ENCODE measurements at places on chromosomes 3 and 15.
A peak's percentile ranks its signal among the peaks of the same experiment; 100 is the strongest.

- no peak for DNase-seq
Observed at GRCh38 chr3:16477521-16477920, 36.0 kb downstream of the RFTN1 start.

GRCh38 chr15:85013785-85014184 is 32.1 kb downstream of the PDE8A start:
- DNase-seq = no peak

- DNase-seq = no peak
Observed at GRCh38 chr3:159924411-159924810, 64.2 kb upstream of the IL12A start.

DNA sequence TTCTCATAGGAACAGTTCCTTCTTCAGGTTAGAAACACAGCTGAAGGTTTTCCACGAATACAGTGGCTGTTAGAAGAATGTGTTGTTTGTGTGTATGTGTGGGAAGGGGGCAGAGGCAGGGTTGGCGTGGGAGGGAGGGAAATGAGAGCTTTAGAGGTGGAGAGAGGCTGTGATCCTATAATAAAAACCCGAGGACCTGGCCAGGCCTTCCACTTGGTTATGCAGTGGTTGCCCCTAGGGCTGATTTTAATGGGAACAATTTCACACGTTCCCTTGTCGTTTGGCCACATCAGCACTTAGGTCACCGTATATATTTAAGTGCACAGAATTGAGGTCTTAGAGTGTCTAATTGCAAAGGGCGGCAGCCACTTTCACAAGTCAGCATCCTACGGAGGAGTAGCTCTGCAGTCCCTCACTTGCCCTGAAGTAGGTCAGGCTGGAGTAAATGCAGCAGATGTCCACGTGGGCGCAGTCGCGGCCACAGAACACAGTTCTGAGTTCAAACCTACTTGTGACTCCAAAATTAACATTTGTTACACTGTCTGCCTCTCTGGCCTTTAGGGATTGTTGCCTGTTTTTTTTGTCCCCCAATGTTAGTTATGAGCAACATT is 85.6 kb downstream of the PDCD6IP start:
- no peak for DNase-seq

DNA sequence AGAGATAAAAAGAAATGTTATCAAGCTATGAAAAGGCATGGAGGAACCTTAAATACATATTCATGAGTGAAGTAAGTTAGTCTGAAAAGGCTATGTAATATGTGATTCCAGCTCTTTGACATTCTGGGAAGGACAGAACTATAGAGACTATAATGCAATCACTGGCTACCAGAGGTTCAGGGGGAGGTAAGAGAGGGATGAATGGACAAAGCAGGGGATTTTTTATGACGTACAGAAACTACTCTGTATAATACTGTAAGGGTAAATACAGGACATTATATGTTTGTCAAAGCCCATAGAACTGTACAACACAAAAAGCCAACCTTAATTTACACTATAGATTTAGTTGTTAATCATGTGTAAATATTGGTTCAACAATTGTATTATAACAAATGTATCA is 46.1 kb downstream of the MCTP2 start:
- no peak for DNase-seq

DNA sequence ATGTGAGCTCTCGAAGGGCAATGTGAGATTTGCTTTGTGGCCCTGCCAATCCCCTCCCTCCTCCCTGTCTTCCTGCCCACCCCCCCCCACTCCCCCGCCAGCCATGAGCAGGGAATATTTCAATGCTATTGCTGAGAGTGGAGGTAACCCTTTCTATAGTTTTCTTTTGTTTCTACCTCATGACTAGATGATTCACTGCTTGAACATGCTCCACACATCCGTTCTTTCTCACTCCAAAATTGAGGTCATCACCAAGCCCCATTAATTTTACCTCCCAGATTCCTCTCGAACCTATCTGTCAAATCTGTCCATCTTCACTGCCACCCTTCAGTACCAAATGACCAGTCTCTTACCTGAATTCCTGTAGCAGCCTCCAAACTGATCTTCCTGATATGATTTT is 12.2 kb downstream of the ZNF774 start:
- no peak for DNase-seq

DNA sequence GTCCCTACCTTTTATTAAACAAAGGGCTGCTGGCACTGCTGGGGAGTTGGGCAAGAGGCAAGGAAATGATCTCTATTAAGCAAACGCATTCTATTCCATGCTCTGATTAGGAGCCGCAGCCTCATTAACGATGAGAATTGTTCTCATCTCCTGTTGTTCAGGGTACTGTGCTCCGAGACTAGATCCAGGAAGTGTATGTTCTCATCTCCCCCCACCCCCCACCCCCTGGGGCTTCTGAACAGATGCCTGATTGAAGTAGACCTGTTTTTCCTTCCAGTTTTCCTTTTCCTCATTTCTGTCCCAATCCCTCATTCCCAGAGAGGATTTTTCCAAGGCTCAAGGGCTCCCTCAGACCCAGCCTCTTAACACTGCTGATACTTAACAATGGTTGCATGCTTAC is 81.6 kb upstream of the FEZF2 start:
- DNase-seq = no peak

GRCh38 chr15:85972805-85973540 is 106.7 kb upstream of the AGBL1 start:
- peak; percentile 18 for DNase-seq

DNA sequence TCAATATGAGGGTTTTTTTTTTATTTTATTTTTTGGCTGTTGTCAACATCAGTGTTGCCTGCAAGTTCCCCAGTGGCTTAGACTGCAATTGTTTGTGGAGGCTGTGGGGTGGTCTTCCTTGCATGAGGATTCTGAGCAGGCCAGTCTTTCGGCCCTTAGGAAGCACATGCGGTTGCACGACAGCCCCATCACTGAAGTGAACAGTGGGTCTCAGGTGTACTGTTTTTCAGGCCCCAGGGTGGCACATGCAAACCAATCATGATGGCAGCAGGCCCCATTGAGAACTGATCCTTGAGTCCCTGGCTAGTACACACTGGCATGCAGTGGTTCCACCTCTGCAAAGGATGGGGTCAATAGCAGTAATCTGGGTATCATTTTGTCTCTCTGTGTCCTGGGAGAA is 768.7 kb downstream of the EPHA3 start:
- DNase-seq = no peak

GRCh38 chr3:24494618-24495325 is at the start of gene THRB:
THRB (minus strand) TSS chr3:24494850.
- DNase-seq = peak; percentile 83
